ENCODE measurements at places on chromosomes 6 and 20.

- DNase-seq, result no peak
These were observed 53.6 kb upstream of the FRMD1 start for GRCh38 chr6:168132531-168133167.

DNA sequence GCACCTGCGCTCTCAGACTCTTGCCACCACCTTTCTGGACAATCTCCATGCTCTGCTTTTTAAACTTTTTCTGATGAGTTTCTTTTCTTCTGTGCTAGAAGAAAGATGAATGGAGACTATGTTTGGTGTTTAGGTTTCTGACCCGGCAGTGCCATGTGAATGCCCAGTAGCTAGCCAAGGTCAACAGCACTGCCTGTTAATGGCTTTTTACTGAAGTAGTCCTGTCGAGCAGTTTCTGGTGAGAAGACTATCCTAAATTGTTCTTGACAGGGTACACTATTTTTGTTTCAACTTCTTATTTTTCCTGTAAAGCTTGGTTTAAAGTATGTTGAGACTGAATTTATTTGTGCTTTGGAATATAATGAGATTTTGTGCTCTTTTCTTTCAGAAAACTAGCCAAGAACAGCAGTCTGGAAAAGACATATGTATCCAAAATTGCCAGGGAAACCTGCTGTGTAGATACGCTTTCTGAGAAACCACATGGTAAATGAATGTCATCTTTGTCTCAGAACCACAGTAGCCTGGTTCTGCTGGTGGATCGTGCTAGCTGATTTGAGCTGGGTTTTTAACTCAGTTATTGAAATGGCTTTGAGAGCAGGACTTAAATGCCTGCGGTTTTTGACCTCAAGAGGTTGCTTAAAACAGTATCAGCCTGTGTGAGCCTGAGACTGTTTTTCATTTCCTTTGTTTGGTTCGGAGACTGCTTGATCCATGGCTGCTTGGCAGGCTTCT, 48.1 kb downstream of the KCNS1 start:
- DNase-seq, result no peak

- no peak for DNase-seq
These were observed 29.4 kb downstream of the TNXB start for GRCh38 chr6:32079566-32080290.

- DNase-seq, result no peak
These were observed 116.9 kb downstream of the GMPR start for GRCh38 chr6:16355238-16355637.

- no peak for DNase-seq
These were observed 113.3 kb upstream of the SAMD5 start for GRCh38 chr6:147395158-147395557.

Measured in HTR-8/SVneo (cell line).